HTR-8/SVneo (cell line): ENCODE measurements at places on chromosomes 5 and 9.

GRCh38 chr9:18294229-18294628 is 179.7 kb upstream of the ADAMTSL1 start:
- no peak for DNase-seq

DNA sequence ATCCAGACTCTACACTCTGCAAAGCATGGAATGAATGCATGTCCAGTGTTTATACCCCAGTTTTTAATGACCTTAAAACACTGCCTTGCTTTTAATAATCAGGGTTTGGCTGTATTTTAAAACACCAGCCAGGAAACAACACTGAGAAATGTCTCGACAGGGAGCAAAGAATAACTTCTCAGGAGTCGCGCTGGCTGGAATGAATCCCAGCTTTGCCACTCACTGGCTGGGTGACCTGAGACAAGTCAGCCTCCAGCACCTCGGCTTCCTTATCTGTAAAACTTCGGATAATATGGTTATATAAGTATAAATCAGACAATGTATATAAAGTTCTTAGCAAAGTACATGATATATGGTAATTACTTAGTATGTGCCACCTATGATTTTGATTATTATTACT is 505.0 kb downstream of the SPOCK1 start:
- DNase-seq, result no peak

DNA sequence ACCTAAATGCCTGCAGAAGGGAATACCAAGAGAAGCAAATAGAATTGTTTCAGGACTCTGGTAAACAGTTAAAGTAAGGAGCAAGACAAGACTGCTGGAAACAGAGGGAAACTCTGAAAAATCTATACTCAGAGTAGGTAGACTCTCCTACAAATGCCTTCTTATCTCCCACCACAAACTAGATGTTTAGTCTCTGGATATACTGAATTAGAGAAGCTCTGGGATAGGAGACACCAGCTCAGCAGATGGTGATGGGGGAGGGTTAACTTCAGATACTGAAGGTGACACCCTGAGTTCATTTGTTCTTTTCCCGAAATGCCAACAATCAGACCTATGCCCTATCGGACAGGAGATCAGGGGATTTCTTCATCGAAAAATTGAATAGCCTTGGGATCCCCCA is 54.1 kb upstream of the CHD1 start:
- no peak for DNase-seq

DNA sequence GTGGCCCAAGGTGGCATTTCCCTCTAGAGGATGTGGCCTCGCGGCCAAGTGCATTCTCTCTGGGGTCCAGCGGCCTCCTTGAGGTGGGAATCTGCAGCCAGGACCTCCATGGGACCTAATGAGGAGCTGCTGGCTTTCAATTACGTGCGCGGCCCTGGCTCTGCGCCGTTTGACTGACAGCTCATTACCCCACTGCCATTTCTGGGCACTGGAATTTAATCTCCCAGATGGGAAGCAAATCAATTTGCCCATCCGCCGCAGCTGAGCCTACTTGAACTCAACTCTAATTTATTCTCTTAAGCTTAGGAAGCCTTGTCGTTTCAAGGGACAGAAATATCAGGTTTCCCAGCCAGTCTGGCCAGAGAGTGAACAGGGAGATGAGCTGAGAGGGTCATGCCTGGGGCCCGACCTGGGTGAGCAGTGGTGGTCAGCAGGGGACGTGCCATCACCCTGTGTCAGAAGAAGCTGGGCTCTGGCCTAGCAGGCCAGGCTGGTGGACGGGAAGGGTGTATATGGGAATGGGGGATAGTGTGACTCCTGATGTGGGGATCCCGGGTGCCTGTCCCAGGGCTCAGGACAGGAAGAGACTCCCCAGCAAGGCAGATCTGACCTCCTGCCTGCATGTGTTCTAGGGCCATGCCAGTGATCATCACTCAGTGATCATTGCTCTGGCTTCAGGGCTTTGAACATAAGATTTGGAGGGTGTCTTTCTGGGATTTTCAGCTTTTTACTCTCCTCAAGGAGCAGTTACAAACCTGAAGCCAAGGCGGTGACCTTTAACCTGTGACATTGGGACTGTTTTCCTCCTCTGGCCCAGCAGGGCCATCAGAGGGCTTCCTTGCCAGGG is 69.7 kb downstream of the MACROH2A1 start:
- no peak for DNase-seq

- no peak for DNase-seq
Observed at GRCh38 chr9:112502175-112502946, 15.7 kb downstream of the KIAA1958 start.

DNA sequence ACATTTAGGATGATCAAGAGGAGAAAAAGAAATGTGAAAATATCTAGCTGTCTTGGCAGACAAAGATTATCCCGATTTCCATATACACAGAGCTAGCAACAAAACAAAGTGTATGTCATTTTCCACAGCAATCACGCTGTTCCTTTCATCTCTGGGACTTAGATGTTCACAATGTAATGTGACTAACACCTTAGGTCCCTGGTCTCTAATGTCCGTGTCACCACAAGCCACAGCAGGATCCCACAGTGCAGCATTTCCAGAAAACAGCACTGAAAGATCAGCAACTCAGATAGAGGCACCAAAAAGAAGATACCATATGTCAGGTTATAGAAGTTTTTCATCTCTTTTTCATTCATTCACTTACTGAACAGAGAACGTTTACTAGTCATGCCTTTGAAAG is 118.0 kb upstream of the TNPO1 start:
- no peak for DNase-seq

- DNase-seq, result no peak
Observed at GRCh38 chr5:83059341-83059740, 17.9 kb downstream of the TMEM167A start.

- DNase-seq, result no peak
Observed at GRCh38 chr5:57325678-57326397, 152.0 kb downstream of the GPBP1 start.

GRCh38 chr9:135326633-135327152 is 152.9 kb upstream of the PPP1R26 start:
- DNase-seq, result no peak

GRCh38 chr5:80122579-80122978 is 87.4 kb downstream of the THBS4 start:
- DNase-seq, result no peak

GRCh38 chr9:137521405-137521985 is 28.7 kb downstream of the PNPLA7 start:
- no peak for DNase-seq

DNA sequence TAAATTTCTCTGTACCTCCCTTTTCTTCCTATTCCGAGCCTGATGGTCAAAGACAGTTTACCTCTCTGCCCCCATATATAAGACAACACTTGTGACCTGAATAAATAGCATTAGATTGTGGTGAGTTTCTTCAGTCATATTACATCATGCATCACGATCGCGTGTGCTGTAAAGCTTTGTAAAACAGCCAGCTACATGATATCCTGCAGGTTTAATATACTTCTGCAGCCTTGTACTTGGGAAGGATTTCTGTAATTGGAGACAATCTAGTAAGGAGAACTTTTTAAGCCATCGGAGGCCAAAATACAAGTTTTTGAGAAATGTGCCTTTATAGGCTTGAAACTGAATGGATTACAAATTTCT is 711.8 kb upstream of the WWC1 start:
- no peak for DNase-seq

DNA sequence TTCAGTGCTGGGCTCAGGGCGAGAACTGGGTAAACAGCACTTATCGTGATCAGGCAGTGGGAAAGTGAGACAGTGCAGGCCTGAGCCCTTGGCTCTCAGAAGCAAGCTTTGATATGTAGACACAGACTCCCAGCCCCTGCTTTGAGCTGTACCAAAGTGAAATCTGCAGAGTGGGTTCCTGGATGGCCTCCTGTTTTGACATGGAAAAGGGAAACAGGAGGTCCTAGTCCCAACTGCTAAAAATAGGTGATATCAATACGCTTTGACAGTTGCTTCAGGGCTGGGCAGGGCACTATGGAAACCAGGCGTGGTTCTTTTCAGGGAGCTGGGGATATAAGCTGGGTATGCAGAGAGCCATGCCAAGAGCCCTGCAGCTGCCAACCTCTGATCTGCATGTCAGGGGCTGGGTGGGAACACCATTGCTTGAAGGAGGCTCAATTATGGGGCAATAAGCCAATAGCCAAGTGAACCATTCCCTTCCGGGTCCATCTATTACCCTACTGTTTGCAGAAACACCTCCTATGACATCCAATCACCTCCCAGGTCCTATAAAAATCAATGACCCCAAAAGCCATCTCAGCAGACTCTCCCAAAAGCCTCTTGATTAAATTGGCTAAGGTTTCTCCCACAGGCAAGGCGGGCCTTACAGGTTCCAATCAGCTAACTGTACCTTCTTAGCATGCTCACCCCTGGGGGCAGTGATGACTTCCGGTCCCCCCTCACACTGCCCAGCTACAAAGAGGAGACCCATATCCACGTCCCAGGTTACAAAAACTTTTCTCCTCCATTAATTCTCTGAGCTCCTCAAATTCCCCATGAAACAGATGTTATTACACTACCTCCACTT is 45.8 kb downstream of the EPB41L4B start:
- no peak for DNase-seq

DNA sequence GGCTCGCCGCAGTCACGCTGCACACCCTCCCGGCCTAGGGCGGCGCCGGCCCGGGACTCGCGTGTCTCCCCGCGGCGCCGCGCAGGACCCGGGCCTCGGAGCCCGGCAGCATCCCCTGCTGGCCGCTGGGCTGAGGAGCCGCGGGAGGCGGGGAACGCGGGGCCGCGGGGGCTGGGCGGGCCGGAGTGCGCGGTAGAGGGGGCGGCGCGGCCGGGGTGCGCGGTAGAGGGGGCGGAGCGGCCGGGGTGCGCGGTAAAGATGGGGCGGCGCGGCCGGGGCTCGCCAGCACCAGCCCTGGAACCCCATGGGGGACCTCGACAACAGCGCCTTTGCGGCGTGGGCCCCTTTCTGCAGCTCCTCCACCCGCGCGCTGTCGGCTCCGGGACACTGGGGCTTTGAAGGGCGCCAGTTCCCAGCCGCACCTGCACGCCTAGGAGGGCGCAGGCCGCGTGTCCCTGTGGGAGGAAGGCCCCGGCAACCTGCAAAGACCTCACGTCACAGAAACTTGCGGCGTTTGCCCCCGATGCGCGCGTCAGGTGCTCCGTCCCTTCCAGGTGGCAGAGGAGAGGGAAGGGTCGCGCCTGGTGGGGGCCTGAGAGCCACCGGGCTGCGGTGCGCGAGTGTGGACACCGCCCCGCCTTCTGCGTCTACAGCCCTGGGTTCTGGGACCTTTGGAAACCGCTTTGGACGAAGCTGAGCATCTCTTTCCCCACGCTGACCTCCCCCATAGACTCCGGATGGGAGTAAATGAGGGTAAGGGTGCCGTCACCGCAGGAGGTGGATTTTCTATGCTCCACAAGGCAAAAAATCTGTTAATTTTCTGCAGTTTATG is 49.6 kb downstream of the NSUN2 start:
- DNase-seq, result no peak

- DNase-seq, result no peak
Observed at GRCh38 chr9:120913647-120914264, 12.8 kb downstream of the TRAF1 start.

DNA sequence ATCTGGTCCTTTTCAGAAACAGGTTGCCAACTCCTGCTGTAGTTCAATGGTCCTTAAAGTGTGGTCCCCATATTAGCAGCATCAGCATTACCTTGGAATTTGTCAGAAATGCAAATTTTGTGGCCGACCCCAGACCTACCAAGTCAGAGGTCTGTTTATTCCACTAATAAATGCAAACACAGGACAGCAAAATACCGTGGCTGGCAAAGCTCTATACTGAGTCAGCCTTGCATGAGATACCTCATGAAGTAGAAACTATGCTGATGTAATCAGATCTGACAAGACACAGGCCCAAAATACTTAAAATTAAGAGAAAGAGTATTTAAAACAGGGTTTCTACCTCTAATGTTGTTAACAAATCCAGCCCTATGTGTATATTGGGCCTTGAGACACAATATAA is 3.0 kb downstream of the GOLM1 start:
- no peak for DNase-seq

GRCh38 chr5:149656576-149657182 is 73.4 kb upstream of the PPARGC1B start:
- no peak for DNase-seq

DNA sequence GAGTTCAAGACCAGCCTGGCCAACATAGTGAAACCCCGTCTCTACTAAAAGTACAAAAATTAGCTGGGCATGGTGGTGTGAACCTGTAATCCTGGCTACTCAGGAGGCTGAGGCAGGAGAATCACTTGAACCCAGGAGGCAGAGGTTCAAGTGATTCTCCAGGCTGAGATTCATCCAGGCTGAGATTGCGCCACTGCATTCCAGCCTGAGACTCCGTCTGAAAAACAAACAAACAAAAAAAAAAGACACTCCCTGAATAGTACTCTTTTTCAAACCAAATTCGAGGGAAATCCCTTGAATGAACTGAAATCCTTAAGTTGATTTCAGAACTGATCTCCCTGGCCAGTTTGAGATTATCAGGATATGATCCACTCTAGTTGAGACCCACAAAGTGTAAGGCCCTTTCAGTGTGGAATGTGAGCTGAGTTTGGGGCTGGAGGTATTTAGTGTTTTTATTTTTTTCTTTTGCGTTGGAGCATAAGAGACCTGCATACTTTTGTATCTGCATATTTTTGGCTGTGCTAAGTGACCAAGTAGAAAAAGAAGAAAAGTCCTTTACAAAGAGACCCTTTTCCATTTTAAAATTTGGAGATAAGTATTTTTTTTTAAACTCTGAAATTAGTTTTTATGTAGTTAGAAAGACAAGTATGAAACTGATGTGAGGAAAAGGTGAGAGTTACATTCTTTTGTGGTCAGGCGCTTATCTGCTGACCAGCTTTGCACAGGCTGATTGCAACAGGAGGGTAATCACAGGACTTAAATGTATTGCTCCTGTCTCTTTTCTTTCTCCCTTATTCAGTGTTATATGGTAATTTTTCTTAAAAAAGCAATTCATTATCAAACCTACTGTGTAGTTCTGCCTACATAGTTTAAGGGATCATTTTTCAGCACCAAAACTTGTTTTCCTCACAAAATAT is 42.9 kb downstream of the TMEFF1 start:
- no peak for DNase-seq

- DNase-seq, result peak; percentile 84
Observed at GRCh38 chr5:77893225-77893860, 117.2 kb upstream of the TBCA start.

GRCh38 chr5:132673939-132674630 is at the start of gene IL4:
Gene IL4 (plus strand): TSS chr5:132673989. CDS start chr5:132674051, 62 bp downstream.
- no peak for DNase-seq

- DNase-seq, result no peak
Observed at GRCh38 chr5:134019636-134020035, 14.9 kb upstream of the VDAC1 start.

GRCh38 chr5:58263296-58263695 is 196.6 kb downstream of the PLK2 start:
- DNase-seq, result no peak

- DNase-seq, result no peak
Observed at GRCh38 chr9:124322618-124323432, 65.1 kb downstream of the NEK6 start.

GRCh38 chr5:63022403-63022802 is 443.8 kb downstream of the LRRC70 start:
- DNase-seq, result no peak
